Heart right ventricle (tissue), 16 donors: ENCODE measurements at places on chromosomes 7 and 10.

DNA sequence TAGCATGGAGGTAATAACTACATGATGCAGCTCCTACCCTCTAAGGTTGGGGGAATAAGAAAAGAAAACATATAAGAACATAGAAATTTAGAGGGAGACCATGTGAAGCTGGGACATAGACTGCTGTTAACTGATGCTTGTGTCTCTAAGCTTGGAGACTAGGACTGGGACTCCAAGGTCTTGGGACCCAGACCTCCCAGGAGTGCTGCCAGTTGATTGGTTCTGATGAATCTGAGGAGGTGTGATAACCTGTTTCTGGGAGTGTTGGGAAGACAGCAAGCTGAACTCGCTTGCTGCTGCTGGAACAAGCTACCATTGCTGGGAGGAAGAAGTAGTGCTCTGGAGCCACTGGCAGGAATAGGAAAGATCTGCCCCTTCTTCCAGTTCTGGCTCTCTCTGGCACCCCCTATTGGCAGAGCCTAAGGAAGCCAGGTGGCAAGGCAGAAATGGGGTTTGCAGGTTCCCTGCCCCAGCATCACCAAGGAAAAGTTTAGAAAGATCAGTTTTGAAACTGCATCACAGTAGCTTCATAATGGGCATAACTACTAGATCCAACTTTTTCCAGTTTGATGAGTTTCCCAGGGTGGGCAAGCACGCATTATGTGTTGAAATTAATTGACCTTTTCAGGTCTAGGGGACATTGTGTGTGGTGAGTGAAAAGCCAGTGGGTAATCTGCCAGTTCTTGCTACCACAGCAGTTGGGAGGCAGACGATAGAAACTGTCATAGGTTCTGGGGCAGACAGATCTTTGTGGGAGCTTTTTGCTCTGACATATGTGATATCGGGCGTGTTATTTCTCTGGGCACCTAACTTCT is 140.7 kb downstream of the SND1 start:
- no peak for DNase-seq

DNA sequence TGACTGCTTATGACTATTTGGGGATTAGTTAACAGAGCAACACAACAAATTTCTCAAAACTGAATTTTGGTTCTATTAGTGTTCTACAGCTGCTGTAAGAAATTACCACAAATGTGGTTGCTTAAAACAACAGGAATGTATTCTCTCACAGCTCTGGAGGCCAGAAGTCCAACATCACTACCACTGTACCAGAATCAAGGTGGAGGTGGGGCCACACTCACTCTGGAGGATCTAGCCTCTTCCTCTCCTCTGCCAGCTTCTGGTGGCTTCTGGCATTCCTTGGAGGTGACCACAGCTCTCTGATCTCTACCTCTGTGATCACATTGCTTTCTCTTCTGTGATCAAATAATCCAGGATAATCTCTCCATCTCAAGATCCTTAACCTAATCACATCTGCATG is 194.7 kb upstream of the BMPER start:
- no peak for DNase-seq

GRCh38 chr10:28833313-28833712 is 156.0 kb downstream of the BAMBI start:
- no peak for DNase-seq

DNA sequence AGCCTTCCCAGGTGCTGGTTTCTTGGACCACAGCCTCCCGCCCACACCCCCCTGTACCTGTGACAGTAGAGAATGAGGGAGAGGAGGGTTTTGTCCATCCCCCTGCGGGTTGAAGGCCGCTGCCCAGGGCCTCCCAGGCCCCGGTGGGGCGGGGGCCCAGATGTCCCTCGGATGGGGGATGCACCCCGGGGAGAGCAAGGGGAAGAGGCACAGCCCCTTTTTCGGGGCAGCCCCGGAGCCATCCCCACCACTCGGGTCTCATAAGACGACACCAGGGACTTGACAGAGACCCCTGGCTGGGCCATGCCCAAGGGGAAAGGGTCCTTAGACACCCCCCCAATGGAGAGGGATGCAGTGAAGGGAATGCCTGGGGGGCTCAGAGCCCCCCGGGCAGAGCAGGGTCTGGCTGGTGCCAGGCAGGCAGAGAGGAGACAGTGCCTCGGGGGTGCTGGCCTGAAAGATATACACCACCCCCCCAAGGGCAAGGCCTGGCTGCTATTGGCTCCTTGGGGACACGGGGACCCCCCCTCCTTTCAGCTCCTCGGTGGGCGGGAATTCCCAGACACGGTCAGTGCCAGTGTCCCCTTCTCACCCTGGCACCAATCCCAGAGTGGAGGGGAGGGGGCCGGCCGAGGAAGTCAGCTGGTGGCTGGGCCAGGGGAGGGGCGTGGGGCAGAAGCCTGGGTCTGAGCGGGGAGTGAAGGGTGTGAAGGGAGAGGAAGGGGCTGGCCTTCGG is 3.7 kb upstream of the SPACDR start:
- no peak for DNase-seq

GRCh38 chr10:20760460-20760859 is 136.7 kb downstream of the NEBL start:
- no peak for DNase-seq

DNA sequence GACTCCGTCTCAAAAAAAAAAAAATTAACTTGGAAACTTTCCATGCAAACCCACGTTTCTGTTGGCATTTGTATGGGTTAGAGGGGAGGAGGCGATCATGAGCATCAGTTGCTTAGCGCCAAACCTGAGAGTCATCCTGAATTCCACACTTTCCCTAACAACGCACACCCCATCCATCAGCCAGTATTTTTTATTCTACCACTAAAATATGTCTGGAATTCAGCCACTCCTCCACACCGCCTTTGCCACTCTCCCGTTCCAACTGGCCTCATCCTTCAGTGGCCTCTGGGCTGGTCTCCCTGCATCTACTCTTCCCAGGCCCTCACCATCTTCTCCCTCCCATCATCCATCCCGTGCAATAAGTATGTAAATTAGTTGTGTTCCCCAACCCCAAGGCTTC is 4.7 kb upstream of the LMBR1 start:
- no peak for DNase-seq

GRCh38 chr10:132376394-132376851 is 20.6 kb upstream of the PWWP2B start:
- DNase-seq: no peak

GRCh38 chr7:90483251-90483650 is 13.8 kb downstream of the PTTG1IP2 start:
- no peak for DNase-seq

DNA sequence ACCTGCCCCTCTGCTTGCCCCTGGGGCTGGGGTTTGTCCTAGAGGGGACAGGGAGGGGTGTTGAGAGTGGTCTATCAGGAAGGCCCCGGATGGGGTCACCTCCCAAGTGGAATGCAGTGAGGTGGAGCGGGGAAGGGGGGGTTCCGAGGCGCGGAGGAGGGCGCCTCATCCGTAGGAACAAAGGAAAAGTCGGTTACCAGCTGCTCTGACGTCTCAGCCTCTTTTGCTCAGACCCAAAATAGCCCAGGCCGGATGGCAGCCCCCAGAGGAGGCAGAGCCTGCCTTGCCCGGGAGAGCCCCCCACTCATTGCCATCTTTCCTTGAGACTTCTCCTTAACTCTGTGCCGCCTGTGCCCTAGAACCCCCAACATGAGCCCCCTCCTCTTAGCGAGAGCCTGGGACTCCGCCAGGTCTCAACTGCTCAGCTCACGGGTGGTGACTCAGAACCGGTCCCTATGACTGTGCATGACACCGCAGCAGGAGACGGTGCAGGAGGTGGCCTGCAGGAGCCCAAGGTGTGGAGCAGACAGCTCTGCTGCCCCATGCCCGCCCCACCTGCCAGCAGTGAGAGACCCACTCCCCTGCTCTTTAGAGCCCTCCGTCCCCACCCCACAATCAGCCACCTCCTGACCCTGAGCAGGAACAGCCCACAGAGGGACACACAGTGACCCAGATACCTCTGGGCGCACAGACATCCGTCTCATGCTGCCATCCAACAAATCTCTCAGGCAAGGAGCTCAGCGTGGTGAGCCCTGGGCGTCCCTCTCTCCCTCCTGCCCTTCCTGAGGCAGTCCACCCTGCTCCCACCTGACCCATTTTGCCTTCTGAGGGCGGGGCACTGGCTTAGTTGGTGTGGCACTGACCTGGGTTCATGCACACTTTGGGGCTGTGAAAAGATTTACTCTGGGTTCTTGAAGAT is 13.1 kb downstream of the STX1A start:
- DNase-seq: no peak

GRCh38 chr10:93482145-93482834 is at the start of gene MYOF:
Gene MYOF (minus strand): TSS chr10:93482334. CDS start chr10:93482194, 140 bp downstream.
- peak; percentile 48 for DNase-seq

DNA sequence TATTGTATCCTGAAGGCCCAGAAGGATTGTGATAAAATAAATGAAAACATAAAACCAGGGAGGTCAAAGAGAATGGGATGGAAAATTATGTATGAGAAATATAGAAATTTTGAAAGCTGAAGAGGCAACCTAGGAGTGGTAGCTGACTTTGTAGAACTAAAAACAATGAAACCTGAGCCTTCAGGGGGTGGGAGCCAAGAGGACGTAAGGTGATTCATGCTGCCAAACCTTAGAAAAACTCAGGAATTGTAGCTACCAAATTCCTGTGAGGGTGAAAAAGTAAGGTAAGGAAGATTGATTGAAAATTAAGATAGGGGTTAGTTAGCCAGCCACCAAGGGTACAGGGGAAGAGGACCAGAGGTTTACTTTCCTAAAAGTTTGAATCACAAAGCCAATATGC is 213.2 kb downstream of the KCND2 start:
- no peak for DNase-seq

GRCh38 chr7:44182827-44183226 is 6.4 kb downstream of the GCK start:
- DNase-seq: no peak

GRCh38 chr10:62021128-62021665 is 119.7 kb downstream of the ARID5B start:
- DNase-seq: no peak

DNA sequence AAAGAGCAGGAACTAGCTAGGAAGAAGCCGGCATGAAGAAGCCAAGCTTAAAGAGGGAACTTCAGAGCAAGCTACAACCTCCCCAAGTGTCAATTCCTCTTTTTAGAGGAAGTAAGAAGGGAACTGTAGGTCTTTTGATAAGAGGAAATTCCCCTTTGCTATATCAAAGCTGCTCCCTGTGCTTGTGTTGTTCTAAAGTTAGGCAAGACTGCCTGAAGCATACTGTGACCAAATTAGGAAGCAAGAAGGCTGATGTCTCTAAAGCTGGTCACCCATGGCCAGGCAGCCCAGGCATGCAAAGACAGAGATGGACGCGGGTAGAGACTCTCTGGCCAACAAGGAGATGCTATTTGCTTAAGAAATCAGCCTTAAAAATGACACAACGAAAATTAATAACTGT is 87.9 kb downstream of the RNF216 start:
- peak; percentile 55 for DNase-seq

DNA sequence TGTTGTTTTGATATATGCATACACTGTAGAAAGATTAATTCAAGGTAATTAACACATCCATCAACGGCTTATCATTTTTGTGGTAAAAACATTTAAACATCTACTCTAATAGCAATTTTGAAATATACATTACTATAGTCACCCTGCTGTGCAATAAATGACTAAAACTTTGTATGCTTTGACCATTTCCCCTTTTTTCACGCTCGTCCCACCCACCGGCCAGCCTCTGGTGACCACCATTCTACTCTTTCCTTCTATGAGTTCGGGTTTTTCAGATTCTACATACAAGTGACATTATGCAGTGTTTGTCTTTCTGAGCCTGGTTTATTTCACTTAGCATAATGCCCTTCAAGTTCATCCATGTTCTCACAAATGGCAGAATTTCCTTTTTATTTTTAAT is 21.3 kb downstream of the CYCS start:
- DNase-seq: no peak

GRCh38 chr7:79471699-79472098 is 18.2 kb upstream of the MAGI2 start:
- no peak for DNase-seq

GRCh38 chr10:12703813-12704212 is 297.7 kb downstream of the CCDC3 start:
- DNase-seq: no peak

- DNase-seq: no peak
Observed at GRCh38 chr7:70387217-70387616, 744.7 kb upstream of the GALNT17 start.

DNA sequence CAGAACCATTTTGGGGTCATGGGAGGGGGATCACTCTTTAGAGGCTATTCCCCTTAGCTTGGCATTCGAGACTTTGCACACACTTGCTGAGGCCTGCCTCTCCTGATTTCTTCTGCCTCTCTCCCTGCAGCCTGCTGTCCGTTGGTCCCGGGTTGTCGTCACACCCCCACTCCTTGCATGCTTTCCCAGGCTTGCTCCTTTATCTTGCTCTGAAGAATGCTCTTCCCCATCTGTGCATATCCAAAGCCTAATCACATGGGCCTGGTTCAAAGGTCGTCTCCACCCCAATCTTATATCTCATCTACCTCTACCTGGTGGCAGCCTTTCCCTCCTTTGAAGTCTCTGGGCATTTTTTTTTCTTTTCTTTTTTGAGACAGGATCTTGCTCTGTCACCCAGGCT is 24.3 kb upstream of the EMX2 start:
- no peak for DNase-seq

DNA sequence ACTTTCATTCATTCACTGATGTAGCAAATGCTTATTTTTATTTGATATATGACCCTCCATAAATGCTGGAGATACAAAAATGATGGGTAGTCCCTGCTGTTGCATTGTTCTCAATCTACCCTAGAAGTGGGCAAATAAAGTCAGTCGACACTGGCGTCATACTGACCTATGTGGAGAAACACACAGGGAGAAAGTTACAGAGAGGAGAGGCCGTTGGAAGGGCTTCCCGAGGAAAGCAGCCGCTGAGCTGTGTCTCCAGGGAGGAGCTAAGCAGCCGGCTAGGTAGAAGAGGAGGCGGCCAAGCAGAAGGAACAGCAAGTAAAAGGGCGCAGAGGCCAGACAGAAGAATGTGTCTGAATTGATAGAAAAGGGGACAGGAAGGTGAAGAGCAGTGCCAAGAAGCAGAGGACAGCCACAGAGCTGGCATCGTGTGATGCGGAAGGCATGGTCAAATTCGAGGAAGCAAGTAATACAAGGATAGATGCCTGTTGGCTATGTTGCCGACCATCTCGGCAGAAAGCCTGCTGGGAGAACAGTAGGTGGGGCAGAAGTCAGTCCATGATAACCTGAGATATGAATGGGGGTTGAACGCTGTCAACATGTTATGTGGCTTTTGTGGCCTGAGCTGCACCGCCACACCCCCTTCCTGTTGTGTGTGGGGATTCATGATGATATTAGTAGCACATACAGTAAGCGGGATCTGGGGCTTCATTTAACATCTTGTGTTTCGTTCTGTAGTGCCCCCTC is 25.9 kb downstream of the ST8SIA6 start:
- DNase-seq: no peak
